ENCODE measurements at places on chromosomes 2 and 18.

DNA sequence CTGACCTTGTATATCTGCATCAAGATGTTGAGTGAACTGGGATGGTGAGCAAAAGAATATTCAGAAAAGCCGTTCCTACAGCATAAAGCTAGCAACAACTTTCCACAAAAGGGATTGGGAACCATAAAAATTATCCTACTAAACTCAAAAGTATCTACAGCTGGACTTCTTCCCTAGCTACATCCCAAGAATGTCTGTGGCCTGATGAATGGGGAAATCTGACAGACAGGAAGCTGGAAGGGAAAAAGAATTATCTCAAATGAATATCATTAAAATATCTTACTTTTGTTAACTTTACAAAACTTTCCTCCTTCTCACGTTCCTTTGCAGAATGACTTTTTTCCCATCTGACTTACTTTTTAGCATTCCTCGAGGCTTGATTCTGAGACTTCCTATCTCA lies 150.9 kb downstream of the PDE11A start:
- DNase-seq = no peak

- DNase-seq = peak; percentile 67
These were observed 756 bp downstream of the ABI2 start for GRCh38 chr2:203328760-203329540.

DNA sequence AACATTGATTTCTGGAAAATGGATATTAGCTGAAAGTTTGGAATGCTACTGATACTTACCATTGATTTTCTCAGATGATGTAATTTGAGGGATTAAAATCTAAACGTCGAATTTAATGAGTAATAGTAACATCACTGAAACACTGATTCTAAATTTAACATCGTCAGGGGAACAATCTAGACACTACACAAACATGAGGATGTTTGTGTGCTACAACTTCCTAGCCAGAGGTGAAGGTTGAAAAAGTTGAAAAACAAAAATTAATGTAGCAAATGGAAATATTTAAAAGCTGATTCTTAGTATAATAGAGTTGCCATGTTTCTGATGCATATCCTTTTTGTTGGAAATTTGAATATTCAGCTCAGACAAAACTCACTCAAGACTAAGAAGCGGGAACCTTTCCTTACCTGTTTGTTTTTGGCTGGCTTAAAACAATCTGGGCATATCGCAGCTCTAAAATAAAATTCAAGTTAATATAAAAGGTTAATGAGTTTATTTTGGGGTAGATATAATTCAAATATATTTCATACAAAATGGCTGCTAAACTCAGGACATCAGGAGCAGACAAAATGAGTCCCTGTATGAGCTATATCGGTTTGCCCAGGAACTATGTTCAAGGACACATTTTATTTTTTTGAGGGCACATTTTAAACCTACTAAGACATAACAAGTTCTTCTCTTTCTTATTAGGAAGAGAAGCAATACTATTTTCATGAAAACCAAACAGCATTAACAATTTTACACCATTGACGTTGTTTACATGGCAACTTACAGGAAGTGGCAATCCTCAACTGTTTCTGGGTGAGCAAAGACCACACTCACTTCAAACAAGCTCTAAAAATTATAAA lies 52.6 kb upstream of the PEX13 start:
- no peak for DNase-seq

DNA sequence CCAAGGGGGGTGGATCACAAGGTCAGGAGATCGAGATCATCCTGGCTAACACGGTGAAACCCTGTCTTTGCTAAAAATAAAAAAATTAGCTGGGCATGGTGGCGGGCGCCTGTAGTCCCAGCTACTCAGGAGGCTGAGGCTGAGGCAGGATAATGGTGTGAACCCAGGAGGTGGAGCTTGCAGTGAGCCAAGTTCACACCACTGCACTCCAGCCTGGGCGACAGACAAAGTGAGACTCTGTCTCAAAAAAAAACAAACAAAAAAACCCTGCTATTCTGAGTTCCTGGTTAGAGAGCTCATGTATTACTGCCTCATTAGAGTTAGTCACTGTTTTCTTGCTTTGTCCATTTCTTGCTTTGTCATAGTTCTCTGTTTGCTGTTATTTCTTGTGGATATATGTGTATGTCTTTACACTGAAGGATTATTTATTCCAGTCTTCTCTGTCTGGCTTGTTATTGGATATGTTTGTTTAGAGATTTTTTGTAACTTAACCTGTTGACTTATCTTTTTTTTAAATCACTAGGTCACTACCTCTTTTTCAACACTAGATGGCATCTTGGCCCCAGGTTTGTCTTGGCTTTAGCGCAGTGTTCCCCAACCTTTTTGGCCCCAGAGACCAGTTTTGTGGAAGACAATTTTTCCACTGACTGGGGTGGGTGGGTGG lies 17.0 kb downstream of the TTLL4 start:
- DNase-seq = no peak

- no peak for DNase-seq
These were observed 326.5 kb upstream of the SLC39A10 start for GRCh38 chr2:195330513-195330956.

DNA sequence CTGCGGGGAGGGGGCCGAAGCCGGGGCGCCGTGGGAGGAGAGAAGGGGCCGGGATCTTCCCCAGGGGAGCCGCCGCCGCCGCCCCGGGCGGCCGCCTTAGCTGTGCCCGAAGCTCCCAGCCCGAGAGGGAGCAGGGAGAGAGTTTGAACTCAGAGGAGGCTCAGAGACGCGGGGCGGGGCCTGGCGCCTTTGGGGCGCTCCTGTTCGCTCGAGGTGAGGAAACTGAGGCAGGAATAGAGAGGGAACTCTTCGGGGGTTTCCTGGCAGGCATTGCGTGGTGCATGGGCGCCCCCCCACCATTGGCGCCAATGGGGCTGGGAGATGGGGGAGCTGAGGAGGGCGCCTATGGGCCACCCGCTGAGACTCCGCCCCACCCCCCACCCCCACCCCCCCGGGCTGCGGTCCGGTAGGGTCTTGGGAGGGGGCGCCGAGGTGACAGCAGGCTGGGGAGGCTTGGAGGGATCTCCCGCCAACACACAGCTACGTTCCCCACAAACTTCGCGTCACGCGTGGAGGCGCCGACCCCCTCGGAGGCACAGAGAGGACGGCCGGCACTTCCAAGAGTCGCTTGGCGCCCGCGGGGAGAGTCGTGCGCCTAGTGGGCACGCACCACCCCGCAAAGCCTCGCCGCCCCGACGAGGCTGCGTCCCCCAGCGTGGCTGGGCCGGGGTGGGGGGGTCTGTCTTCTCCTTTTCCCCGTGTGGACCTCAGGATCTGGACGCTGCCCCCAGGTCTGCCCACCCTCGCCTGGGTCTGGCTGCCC lies 680 bp downstream of the CTDSP1 start:
- DNase-seq = peak; percentile 82

- DNase-seq = no peak
These were observed 5.6 kb upstream of the LAMA3 start for GRCh38 chr18:23683671-23684070.

- peak; percentile 93 for DNase-seq
These were observed at the start of gene DUSP2 for GRCh38 chr2:96145036-96145847. Gene DUSP2, minus strand, starts transcription at chr2:96145440. Its CDS starts 86 bp downstream, at chr2:96145354.

- DNase-seq = no peak
These were observed 36.1 kb downstream of the SAP130 start for GRCh38 chr2:127991742-127992141.

- DNase-seq = no peak
These were observed 184.9 kb downstream of the RTP5 start for GRCh38 chr2:242054406-242054805.

DNA sequence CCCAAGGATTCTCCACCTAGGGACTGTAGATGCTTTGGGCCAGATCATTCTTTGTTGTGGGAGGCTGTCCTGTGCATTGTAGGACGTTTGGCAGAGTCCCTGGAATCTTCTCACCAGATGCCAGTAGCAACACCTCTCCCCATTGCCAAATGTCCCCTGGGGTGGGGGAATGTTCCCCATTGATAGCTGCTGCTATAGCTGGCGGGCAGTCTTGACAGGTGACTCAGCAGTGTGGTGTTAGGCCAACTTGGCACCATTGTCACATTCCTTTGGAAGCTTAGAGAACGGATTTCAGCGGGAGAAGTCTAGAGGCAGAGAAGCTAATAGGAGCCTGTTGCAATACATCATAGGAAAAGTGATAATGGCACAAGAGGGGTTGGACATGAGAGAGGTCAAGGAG lies 495.7 kb upstream of the SMIM21 start:
- DNase-seq = no peak

GRCh38 chr18:79396431-79397246 lies 909 bp downstream of the NFATC1 start:
- peak; percentile 89 for DNase-seq

DNA sequence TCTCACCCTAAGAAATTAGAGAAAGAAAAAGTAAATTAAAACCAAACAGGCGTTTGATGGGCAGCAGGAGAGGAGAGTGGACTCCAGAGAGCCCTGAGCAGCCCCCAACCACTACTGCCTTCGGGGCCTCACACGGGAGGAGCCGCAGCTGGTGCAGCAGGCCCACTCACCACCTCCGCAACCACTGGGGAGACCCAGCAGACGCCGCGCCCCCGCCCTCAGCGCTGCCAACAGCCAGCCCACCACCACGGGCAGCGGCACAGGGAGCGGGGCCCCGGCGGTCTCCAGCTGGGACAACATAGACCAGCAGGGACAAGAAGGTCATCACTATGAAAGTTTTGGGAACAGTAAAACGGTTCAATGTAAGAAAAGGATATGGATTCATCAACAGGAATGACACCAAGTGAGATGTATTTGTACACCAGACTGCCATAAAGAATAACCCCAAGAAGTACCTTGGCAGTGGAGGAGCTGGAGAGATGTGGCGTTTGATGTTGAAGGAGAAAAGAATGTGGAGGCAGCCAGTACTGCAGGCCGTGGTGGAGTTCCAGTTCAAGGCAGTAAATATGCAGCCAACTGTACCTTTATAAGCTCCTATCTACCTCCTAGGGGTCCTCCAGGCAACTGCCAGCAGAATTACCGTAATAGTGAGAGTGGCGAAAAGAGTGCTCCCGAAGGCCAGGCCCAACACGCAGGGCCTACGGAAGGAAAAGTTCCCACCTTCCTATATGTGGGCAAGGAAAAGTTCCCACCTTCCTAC lies 76.5 kb downstream of the OLA1 start:
- peak; percentile 28 for DNase-seq

DNA sequence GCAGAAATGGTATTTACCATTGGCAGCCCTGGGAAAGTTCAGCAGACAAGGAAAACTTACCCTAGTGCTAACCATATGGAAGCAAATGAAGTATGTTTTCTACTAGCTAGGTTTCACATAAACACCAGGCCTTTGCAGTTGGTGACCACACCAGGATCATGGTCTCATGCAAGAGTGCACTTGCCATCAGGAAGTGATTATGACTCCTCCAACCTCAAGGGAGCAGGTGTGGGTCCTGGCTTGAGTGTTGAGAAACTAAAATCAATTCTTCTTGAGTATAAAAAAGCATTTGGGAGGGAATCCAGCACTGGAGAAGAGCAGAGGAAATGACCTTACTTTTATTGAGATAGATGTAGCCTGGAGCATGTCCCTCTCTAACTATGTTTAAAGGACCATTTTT lies 56.8 kb upstream of the SPAG16 start:
- DNase-seq = no peak

DNA sequence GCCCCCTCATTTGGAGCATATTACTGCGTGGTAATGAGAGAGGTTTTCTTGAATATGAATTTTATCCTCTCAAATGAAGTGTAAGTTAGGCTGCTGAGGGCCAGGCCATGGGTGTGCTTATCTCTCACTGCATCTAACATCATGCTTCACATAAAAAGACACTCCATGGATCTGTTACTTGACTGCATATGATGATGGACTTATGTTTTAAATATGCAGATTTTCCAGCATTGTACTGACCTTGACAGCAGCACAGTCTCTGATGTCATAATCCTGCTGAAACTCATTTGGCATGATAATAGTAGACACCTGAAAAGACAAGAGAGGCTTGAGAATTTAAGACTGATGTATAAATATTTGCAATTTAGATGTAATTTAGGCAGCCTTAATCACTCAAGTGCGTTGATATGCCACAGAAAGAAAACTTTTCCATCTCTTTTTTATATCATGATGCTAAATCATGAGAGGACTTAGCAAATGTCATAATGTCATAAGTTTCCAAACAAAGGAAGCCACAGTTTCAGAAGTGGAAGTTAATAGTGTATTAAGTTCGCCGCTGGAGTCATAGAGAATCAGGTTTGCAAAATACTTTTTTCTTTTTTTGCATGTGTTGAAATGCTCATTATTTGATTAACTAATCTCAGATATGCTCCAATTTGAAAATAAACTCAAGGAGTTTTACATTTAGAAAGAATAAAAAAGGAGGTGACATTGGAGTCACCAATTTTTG lies 62.7 kb upstream of the CD302 start:
- DNase-seq = no peak

GRCh38 chr2:178125125-178125524 lies 12.9 kb downstream of the RBM45 start:
- no peak for DNase-seq

GRCh38 chr18:21632393-21632792 lies 20.3 kb downstream of the SNRPD1 start:
- no peak for DNase-seq

Measured in H7 (cell line).